Kidney epithelial cell (primary cell): ENCODE measurements at places on chromosomes 5 and 9.

GRCh38 chr5:127907907-127908306 lies 175.7 kb upstream of the SLC12A2 start:
- no peak for DNase-seq

DNA sequence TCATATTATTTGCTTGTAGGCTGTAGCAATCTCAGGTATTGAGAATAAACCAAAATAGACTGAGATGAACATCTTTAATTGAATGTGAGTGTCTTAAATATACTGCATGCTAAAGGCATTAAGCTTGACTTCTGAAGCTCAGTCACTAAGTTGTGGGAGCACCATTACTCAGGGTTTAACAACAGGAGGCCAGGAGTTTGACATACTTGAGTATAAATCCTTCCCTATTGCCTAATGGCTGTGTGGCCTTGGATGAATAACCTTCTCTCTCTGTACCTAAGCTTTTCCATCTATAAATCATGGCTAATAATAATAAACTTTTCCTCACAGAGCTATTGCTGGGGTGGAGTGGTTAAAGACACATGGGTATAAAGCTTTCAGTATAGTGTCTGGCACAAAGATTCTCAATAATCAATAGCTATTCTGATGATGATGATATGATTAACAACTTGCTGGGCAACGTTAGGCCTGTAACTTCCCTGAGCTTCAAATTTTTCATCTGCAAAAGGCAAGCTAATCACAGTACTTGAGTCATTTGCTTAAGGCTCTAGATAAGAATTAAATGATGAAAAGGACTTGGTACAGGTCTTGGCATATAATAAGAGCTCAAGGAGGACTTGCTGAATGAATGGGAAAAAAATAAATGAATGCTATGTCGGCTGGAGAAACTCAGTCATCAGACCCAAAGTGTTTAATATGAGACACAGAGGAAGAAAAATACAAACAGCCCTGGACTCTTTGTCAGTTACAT lies 174.0 kb upstream of the IL12B start:
- DNase-seq = no peak

DNA sequence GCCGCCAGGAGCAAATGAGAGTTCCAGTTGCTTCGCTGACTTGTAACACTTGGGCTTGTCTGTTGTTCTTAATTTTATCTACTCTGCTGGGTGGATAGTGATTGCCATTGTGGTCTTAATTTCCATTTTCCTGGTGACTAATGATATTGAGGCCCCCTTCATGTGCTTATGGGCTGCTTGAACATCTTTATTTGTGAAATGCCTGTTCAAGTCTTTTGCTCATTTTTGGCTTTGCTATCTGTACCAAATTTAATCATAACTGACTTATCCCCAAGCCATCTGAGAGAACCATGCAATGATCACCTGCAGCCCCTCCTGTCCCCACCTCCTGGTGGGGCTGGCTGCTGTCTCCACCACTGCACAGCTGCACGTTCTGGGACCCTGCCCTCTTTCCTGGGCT lies 20.5 kb downstream of the STC2 start:
- DNase-seq = no peak

DNA sequence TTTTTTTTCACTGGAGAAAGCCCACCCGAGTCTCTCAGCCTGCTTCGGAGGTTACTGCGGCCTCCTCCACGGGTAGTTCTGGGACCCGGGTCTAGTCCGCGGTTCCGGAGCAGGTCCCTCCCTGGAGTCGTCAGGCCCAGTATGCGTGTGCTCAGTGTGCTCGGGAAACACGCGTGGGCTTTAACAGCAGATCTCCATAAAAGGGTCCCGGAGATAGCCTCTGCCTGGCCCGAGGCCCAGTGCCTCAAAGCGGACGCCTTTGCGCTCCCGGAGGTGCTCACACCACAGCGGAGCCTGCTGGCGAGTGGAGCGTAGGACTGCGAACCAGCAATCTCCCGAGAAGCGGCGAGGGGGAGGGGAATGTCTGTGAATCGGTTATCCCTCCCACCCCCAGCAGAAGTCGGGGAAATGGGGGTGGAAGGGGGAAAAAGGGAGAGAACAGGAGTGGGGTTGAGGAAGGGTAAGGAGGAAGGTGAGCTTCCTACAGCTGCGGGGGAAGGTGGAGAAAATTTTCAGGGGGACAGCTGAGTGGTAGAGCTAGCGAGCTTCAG lies 28.7 kb downstream of the CDKN2A start:
- DNase-seq = no peak

DNA sequence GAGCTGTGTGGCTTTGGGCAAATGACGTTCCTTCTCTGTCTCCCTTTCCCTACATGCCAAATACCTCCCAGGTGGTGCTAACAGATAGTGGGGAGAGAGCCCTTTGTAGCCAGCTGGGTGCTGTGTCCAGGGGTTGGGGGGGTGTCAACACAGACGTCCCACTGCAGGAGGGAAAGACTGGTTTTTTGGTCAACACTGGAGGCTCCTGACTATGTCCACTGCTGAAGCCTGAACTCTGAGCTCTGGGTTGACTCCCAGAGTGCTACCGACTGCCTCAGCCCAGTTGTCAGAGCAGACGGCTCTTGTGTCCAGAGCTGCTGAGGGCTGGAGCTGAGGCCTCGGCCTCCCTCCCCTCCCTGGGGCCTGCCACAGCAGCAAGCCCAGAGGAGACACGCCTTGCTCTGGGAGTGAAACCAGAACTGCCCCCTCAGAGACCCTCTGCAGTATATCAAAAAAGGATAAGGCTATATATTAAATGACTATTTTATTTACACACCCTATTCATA lies 14.8 kb upstream of the SLC25A51 start:
- no peak for DNase-seq

- DNase-seq = no peak
Measured at GRCh38 chr5:103881560-103881959, 319.0 kb upstream of the NUDT12 start.

DNA sequence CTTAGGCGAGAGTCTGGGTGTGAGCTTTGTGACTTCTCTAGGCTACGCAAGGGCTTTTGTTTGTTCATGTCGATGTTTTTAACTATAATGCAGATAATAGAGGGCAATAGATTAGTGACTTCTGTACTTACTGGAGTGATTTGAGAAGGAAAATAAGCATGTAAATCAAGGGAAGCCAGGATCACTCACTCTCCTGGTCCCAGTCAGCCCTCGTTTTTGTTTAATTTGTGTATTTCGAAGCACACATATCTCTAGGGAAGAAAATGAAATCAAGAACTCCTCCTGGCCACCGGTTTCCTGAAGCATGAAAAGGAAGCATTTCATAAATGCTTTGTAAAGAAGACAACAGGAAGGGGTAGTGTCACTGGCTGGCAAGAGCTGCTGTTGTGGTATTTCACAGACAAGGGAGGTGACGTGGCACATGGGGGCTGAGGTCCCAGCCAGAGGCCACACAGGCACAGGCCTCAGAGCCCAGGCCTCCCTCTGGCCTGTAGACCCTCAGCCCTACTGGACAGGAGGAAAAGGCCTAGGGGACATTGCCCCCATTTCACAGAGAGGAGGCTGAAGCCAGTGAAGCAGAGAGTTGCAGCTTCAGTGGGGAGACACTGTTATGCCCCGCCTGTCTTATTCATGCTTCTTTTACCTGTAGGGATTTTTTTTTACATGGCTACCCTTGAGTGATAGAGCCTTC lies 34.1 kb downstream of the IRF1 start:
- no peak for DNase-seq

DNA sequence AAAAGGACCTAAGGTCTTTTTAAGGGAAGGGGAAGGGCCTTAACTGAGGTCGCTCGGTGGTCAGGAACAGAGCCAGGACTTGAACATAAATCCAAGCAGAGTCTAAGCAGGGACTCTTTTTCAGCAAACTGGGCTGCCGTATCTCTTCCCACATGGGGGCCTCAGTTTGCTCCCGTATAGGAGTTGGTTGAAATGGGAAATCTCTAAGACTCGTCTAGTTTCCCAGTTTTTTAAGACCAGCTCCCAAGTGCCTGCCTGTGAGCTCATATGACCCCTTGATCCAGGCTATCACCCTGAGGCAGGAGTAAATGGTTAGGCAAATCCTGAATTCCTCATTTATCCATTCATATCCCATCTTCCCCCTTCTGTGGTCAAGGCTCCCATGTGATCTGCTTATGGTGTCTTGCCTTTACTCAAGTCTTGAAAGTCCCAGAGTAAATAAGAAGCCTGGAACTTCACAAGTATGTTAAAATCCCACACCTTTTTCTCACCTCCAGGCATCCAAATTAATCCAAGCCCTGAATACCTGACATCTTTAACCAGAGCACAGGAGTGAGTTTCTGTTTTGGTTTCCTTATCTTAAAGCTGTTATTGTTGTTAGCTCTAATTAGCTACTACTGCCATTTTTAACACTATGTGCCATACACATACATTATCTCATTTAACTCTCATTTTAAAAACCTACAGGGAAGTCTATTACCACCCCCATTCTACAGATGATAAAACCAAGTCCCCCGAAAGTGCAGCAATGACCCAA lies 3.0 kb downstream of the ARSI start:
- no peak for DNase-seq
